Tracheal epithelial cell (primary cell): ENCODE measurements at places on chromosomes 5 and 9. TPM values are rescaled to one million over a fixed set of nuclear protein-coding genes. Genes with fewer than 3 reads are reported as not detected.

Gene LCN1
- not detected in 2 replicates for total RNA-seq

Gene STPG3
- not detected in 2 replicates for total RNA-seq

Gene NTMT1
- total RNA-seq: 26.6 and 32.3 TPM in 2 replicates

Gene LCN2
- 20.5 and 154 TPM in 2 replicates for total RNA-seq

Gene PCDHA11
- 0.48 and 1.7 TPM in 2 replicates for total RNA-seq

Gene PSD2
- total RNA-seq: under 0.01 TPM in 1 of 2 replicates, not detected in the other

Gene GLRA1
- not detected in 2 replicates for total RNA-seq
